ENCODE measurements at places on chromosomes 3 and 15. TPM values are rescaled to one million over a fixed set of nuclear protein-coding genes. Genes with fewer than 3 reads are reported as not detected.

TMEM44 gene
- 0.93 TPM for total RNA-seq

CHSY1 gene
- total RNA-seq, result 21.8 TPM

CDHR4 gene
- total RNA-seq, result not detected

RASL12 gene
- not detected for total RNA-seq

CNTN3 gene
- total RNA-seq, result not detected

TAGLN3 gene
- total RNA-seq, result 1.2 TPM

DNA sequence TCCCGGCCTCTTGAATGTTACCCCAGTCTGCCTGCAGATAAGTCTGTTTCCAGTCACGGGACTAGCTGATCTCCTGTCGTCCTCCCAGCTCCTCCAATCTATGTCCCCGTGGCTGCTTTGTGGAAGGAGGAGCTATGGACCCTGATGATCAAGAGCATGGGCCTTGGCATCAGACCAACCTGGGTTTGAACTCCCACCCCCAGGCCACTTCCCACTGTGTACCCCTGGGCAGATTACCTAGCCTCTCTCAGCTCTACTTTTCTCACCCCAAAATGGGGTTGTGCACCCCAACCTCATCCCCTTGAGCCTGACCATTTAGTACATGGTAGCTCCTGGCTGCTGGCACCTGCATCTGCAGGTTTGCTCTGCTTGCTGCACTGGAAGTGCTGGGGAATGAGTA lies 55.8 kb downstream of the GASK1A start:
- H3K4me1 ChIP-seq, result peaks cover 12% of the 10 kb centered on the region
- no peak overlapping the region for H3K4me3 ChIP-seq
- no peaks in the 10 kb centered on the region for H3K27me3 ChIP-seq
- no peaks in the 10 kb centered on the region for H3K36me3 ChIP-seq
- no peak overlapping the region for H3K27ac ChIP-seq

DNA sequence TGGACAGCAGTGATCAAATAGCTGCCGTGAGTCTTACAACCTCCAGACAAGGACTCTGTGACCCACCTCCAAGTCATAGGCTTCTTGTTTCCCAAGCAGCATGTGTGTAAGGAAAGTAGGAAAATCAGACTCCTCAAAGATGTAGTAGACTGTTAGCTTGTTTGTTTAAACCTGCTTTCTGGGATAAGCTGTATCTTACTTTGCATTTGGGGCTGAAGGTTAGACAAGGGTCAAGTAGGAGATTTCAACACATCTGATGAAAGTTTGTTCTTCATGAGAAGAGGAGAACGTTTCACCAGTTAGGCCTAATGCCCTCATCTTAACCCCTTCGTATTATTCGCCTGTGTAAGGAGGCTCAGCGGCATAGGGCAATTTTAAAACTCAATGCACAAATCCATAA lies 756.4 kb upstream of the NR2F2 start:
- H3K27ac ChIP-seq, result no peak overlapping the region
- H3K36me3 ChIP-seq, result peaks cover 3% of the 10 kb centered on the region
- H3K4me3 ChIP-seq, result no peak overlapping the region
- H3K27me3 ChIP-seq, result peaks cover 20% of the 10 kb centered on the region

GRCh38 chr15:100726070-100726420 lies 123.7 kb downstream of the ASB7 start:
- peaks cover 4% of the 10 kb centered on the region for H3K27me3 ChIP-seq
- no peaks in the 10 kb centered on the region for H3K4me1 ChIP-seq
- H3K4me3 ChIP-seq, result no peak overlapping the region
- DNase-seq, result no peak

- H3K4me1 ChIP-seq, result peaks cover 87% of the 10 kb centered on the region
- no peak overlapping the region for H3K4me3 ChIP-seq
- peaks cover 2% of the 10 kb centered on the region for H3K36me3 ChIP-seq
- no peaks in the 10 kb centered on the region for H3K27me3 ChIP-seq
- no peak for DNase-seq
- H3K27ac ChIP-seq, result peak overlapping the region; percentile 27
Observed at GRCh38 chr3:187920913-187921312, 175.6 kb upstream of the BCL6 start.

DNA sequence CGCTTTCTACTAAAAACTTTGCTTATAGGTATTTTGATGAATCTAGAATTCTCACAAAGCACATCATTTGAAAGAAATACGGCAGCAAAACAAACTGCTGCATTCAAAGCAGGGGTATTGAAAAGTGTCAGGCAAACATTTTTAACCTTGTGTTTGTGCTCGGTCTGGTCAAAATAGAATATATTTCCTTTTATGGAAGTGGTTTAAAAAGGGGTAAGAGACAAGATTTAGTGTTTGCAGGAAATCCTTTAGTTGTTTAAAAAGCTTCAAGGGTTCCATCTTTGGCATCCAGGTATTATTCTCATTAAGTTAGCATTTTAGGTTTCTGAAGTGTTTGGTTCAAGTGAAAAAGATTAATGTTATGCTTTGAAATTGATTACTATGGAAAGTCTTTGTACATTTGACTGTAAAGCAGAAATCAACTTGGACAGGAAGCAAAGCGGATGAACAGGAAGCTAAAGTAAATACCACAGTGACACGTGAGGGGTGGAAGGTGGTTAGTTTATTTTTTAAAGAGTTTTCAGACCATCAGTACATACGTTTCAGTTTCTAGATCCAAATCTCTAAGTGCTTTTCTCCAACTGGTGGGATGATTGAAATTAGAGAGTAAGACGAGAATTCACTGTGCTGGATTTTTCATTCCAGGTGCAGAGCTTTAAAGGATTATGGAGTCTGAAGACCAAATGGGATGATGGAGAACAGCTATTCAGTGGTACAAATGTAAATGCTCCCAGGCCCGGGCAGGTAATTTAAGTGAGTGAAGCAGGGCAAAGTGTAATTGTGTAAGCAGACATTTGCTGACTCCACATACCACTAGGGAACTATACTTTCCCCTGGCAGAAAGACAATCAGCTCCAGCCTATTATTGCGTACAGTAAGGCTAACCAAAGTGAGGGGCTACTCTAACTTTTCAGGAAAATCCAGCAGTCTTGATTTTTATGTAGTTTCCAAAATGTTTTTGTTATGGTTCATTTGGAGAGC lies 341.8 kb upstream of the TBL1XR1 start:
- peak overlapping the region; percentile 48 for H3K27ac ChIP-seq
- H3K27me3 ChIP-seq, result no peaks in the 10 kb centered on the region
- no peaks in the 10 kb centered on the region for H3K36me3 ChIP-seq
- H3K4me1 ChIP-seq, result peaks cover 27% of the 10 kb centered on the region

DNA sequence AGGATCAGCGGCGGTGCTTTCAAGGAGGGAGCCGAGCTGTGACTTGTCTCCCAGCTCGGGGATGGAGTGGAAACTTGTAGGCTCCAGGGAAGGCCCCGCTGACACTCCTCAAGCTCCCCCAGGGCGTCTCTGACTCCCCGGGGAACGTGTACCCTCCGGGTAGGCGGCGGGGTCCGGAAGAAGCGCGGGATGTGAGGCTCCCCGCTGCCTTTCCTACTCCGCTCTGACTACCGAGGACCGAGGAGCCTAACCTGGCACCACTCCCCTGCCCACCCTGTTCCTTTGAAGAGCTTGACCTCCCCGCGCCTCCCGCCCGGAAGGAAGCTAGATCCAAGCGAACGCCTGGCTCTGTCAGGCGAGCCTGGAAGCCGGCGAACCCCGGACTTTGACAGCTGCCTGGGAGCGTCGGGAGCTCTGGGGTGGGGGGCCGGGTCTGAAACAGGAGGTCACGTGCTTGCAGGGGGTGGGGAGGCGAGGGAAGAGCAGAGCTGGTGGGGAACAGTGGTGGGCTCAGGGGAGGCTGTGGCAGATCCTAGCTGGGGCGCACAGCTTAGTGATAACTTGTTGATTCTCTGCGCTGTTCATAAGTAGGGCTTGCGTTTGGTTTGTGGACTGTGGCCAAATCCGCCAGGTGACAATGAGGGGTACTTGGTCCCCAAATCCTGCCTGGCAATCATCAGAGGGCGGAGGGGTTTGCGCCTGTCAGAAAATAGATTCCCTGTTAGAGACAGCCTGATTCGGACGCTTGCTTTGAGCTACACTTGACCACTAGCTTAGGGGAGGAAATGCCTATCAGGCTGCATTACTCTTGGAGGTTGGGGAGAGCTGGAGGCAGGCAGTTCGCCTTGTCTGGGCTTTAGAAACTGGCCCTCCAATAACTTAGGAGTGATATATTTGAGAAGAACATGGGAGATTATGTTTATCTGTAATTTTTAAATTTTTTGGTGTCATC lies 1.2 kb downstream of the CLSTN2 start:
- H3K4me3 ChIP-seq, result no peak overlapping the region
- peaks cover 2% of the 10 kb centered on the region for H3K4me1 ChIP-seq
- H3K36me3 ChIP-seq, result no peaks in the 10 kb centered on the region
- peaks cover 45% of the 10 kb centered on the region for H3K27me3 ChIP-seq
- no peak for DNase-seq
